ENCODE measurements at places on chromosomes 7 and 10. TPM values are rescaled to one million over a fixed set of nuclear protein-coding genes. Genes with fewer than 3 reads are reported as not detected.

Gene SPDYE2B
- total RNA-seq, result not detected

DNA sequence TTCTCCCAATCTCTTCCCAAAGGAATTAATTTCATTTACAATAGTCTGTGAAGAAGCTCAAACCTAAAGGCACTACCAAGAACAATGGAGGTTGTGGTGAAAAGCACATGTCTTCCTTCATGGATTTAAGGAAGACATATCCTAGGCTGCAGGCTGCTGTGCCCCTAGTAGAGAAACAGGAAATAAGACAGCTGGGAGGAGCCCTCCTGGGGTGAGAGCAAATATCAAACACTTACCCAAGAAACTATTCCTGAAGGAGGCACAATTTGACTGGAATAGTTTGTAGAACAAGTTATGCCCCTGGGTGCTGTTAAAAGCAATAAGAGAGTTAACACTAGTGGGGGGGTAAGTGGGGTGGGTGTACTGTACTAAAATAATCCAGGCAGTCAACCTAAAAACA lies 30.1 kb downstream of the PDZD8 start:
- no peak for DNase-seq

DNA sequence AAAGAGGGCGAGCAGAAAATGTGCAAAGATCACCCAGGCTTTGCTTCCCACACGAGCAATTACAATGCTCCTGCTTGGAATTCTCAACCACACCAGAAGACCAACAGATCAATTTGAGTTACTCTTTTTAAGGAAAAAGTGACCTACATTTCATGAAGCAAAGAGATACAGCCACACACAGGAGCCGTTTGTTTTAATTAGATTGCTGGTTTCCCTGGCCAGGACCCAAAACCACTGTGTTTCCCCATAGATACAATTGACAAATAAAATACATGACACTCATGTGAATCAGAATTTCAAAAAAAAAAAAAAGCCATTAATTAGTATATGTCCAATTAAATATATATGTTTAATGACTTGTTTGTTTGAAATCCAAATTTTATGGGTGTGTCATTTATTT lies 458.3 kb downstream of the PLXDC2 start:
- no peak for DNase-seq

Gene GTF2IRD1
- total RNA-seq, result 22.9 TPM

Gene MYOZ1
- 1.3 TPM for total RNA-seq

DNA sequence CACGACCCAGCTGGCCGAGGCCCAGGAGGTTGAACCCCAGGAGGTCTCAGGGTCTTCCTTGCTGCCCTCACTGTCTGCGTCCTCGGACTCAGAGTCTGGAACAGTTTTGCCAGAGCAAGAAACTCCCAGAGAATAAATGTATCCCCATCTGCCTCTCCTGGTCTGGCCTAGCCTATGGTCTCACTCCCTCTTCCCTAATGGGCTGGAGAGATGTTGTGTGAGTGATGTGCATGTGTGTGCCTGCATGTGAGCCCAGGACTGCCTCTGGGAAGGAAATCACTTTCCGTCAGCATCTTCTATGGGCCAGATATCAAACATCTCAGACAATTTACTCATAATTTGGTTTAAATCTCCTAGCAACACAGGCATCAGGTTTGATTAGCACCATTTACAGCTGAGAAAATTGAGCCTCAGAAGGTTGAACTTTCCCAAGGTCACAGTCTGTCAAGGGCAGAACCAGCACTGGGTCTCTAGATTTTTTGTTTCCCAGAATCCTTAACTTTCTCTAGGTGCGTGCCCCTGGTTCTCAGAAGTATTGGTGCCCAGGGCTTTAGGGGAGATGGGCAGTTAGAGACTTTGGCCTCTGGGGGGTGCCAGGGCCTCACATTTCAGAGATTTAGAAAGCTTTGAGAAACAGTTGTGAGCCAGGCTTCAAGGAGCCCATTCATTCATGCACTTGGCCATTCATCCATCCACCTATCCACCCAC lies 4.9 kb downstream of the TMEM270 start:
- DNase-seq, result peak; percentile 38

DNA sequence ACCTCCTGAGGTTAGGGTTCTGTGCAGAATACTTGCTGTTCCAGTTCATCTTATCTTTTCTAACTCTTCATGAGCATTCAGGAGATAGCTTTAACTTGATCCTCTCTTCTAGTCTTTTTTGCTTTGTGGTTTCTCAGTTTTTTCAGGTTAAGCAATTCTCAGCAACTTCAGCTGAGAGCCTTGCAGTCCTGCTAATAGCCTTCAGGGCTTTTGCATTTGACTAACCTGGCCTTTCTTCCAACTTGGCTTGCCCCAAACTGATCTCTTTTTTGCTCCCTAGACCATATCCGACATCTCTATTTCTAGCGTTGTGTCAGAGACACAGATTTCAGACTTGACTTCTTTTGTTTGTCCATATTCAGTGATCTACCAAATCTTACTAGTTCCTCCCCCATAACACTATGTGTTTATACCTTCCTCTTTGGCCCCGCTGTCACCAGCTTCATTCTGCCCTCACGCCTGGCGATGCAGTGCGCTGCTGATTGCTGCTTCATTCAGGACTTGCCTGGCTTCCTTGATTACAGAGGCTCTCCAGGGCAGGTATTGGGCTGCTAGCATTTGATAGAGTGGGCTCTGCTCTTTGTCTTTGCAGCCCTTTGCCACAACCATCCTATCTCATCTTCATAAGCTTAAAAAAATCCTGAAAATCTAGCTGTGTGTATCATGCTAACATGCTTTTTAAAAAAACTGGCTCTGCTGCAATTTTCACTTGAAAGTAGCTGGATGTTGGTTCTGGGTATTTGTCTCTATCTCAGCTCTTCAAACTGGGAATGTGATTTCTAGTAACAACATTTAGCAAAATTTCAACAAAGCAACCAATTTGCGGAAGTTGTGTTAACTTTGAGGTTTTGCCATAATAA lies 9.6 kb downstream of the CUL1 start:
- DNase-seq, result no peak

DNA sequence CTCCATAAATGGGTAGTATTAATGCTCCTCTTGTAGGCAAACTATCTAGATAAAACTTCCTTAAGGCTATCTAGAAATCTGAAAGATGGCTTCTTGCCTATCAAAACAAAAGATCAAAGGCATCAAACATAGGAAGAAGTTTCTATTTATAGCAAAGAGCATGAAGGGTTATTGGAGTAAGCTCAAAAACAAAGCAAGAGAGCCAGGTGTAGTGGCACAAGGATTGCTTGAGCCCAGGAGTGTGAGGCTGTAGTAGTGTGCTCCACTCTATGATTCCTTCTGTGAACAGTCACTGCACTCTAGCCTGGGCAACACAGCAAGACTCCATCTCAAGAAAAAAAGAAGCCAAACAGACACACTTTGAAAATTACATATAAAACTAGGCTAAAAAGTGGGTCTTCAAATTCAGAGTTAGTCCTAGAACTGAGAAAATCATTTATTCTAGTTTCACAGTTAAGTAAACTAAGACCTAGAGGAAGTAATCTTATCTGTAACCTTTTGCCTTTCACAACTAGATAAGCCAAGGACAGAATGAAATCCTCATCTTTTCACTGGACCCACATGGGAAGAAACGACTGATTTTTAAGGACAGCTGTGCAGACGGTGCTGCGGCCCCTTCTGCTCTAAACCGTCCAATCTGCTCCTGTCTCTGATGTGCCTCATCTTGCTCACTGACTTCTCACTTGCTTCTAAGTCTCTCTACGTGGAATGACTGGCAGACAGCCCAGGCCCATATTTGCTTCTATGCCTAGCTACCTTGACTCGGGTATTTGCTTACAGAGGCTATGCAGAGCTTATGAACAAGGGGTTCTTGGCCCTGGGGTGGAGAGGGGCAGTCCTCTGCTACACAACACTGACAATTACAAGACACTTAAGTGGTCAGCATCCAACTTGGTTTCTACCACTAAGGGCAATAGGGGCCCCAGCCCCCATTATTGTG lies 50.0 kb downstream of the ESYT2 start:
- no peak for DNase-seq

Gene VSTM4
- total RNA-seq, result 11.3 TPM

Measured in dorsolateral prefrontal cortex (tissue), 122 donors.